EH (cell line): ENCODE measurements at places on chromosomes 6 and 20.
A peak's percentile ranks its signal among the peaks of the same experiment; 100 is the strongest.

DNA sequence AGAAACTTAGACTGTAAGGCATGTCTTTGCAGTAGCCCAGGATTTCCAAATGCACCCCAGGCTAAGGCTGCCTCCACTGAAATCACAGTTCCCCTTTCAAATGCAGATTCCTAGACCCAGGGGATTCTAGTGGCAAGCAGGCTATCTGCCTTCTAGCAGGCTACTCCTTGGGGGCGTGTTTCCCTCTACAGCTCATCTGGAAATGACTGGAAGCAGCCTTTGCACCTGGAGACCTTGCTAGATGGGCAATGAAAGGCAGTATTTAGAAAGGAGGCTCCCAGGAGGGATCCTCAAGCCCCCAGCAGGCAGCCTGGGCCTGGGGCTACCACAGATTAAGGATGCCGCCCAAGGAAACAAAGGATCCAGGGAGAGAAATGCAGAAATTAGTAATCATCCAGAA lies 26.0 kb upstream of the SYNDIG1 start:
- no peak for DNase-seq

GRCh38 chr6:111478749-111479148 lies 4.3 kb downstream of the REV3L start:
- DNase-seq = peak; percentile 73

GRCh38 chr20:64247307-64247618 lies 8.3 kb upstream of the PCMTD2 start:
- no peak for DNase-seq

GRCh38 chr20:44431502-44432234 lies 44.0 kb upstream of the TTPAL start:
- peak; percentile 16 for DNase-seq

- no peak for DNase-seq
Observed at GRCh38 chr20:2128542-2128941, 26.9 kb downstream of the STK35 start.

DNA sequence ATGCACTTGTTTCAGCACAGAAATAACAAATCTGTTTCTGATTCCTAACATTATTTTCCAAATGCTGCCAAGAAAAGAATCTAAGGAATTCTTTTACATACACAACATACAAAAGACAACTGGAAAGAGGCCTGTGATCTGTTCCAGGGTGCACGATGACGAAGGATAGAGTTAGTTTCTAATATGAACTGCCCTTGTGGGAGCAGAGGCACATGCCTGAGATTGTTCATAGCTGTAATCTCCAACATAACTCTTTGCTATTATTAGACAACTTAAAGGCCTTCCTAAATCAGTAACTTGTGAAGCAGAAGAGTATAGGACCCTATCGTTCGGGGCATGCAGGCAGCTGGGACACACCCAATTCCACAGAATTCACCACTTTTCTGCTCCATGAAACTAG lies 41.2 kb upstream of the NHSL1 start:
- DNase-seq = peak; percentile 95

GRCh38 chr6:14983599-14984518 lies 262.0 kb upstream of the JARID2 start:
- DNase-seq = no peak

GRCh38 chr6:31775184-31775583 lies 1.9 kb downstream of the VWA7 start:
- DNase-seq = no peak

DNA sequence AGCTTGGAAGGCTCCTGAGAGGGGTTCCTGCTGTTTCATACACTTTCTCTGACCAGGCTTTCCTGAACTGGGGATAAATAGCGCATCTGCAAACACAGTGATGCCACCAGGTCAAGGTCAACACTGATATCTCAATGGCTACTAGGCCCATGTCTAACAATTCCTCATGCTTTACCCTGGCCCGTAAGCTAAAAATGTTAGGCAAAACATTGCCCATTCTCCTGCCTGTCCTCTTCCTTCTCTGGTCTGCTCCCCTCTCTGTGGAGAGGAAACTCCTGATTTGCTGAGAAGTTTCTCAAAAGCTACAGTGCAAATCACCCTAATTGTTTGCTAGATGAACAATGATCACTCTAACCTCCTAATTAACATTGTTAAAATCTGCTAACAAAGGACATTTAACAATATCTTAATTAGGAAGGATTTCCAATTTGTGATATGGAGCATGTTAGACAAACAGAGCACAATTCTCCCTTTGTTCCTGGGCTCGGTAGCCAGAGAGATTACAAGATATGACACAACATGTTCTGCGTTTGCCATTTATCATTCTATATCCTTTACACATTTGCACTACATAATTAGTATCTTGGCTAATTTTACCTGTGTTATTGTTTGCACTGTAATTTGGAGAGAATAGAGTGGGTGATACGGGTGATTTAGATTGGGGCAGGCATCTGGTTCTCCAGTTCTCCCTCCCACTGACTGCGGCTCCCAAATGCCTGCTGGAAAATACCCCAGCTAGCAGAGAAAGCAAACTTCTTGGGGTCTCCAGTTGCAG lies 266.8 kb downstream of the CD83 start:
- no peak for DNase-seq

DNA sequence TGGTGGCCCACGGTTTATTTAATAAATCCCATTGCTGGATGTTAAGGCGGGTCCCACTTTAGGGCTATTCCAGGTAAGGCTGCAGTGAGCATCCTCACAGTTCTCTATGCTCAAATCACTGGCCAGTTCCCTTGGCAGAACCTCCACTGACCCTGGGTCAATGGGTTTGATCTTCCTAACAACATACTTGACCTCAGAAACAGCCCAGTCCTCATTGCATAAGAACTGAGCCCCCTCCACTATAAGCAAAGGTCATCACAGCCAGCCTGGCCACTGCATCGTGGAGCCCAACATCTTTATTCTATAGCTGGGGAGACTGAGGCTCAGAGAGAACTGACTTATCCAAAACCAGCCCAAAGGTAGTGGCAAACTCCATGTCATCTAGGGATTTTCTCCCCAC lies 4.3 kb upstream of the BPIFB1 start:
- DNase-seq = no peak

- no peak for DNase-seq
Observed at GRCh38 chr6:23696992-23697391, 429.0 kb upstream of the NRSN1 start.

DNA sequence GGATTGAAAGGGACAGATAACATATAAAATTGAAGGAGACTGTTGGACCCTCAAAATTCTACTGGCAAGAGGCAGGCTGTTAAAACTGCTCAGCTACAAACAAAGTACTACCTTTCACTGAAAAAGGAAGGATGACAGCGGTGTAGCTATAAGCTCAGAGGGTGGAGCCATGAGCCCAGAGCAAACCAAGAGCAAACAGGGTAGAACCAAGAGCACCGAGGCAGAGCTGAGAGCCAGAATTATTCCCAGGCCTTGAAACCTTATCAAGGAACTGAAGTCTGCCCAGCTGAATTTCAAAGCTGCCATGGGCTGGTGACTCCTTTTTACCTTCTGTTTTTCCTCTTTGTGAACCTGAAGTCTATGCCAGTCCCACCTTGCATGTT lies 74.7 kb upstream of the SLC4A11 start:
- DNase-seq = no peak

DNA sequence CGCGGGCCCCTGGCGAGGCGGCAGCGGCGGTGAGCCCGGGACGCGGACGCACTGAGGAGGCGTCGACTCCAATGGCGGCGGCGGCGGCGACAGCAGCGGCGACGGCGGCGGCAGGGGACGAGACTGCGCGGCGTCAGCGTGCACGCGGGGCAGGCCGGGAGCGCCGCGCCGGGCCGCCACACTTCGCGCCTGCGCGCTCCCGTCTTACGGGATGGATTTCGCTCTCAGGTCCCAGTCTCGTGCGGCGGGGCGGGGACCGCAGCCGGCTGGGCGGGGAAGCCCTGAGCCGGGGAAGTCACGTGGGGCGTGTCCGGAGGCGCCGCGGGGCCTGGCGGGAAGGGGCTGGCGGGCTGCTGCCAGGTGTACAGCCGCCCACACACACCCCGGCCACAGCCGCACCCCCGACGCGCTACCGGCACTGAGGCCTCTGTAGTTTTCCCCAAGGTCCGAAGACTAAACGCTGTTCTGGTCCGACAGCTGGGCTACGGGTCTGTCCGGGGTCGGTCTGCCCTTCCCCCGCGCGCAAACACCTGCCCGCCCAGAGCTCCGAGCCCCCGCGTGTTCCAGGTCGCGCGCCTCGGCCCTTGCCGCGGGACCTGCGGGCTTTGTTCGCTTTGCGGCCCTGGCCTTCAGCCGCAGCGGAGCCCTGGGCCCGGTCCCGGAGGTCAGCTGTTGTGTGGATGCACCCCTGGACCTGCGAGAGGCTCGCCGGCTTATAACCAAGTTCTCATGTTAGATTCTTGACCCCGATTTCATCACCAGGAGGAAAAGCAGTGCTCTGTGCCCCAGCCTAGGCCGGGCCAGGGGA lies at the start of gene YTHDF1:
Gene YTHDF1 (minus strand): TSS at position 91 of the 808 bp plus-strand sequence. CDS start 239 bp downstream, outside the sequence.
- peak; percentile 93 for DNase-seq

DNA sequence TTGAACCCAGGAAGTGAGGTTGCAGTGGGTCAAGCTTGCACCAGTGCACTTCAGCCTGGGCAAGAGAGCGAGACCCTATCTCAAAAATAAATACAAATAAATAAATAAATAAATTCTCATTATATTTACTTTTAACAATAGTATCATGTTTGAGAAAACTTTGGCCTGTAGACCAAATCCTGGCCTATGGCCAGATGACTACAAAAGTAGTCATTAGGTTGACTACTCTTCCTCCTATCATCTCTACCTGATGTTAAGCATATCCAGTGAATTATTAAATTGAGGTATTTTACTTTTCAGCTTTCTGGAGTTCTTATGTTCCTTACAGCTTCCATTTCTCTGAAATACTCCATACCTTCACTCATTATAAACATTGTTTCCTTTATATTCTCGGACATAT lies 280.6 kb downstream of the LAMA2 start:
- no peak for DNase-seq

- no peak for DNase-seq
Observed at GRCh38 chr6:167719920-167720319, 106.8 kb upstream of the AFDN start.

- no peak for DNase-seq
Observed at GRCh38 chr20:45109634-45110033, 5.3 kb downstream of the WFDC5 start.

DNA sequence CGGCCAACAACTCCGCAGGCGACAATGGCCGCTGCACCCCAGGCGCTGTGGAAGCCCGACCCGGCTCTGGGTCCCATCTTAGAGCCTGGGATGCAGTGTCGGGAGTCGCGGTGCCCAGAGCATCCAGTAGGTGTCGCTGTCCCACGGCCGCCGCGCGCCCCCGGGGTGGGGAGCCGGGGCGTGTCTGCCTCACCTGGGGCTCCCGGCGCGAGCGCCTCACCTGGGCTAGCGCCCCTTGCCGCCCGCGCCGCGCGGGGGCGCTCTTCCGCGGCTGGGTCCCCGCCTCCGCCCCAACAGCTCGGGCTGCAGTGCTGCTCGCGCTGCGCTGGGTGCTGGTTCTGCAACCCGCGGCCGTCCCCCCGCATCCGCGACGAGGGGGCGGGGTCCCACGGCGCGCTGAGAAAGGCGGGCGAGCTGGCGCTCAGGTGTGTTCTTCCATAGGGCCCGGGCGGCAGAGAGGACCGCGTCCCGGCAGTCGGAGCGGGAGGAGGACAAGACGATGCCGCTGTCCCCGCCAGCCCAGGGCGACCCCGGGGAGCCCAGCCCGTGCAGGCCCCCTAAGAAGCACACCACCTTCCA lies at the start of gene CRYBG1:
Gene CRYBG1 (plus strand): TSS at position 308 of the 579 bp plus-strand sequence. CDS start 192 bp downstream, at position 500.
- DNase-seq = peak; percentile 32

DNA sequence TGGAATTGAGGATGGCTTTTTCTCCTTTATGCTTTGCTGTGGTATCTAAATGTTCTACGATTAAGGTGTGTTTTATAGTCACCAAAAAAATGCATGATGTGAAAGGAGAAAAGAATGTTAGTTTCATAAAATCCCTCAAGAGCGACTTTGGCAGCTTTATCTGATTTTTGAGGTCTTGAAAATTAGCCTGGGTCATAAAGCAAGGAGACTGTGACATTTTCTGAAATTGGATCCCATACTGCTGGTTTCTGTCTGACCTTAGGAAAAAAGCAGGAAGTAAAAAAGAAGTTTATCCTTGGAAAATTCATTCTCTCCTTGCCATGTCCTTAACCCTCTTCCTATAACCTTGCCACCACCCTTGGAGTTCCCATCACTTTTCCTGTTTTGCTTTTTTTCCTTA lies 525.3 kb downstream of the CD83 start:
- DNase-seq = peak; percentile 37

DNA sequence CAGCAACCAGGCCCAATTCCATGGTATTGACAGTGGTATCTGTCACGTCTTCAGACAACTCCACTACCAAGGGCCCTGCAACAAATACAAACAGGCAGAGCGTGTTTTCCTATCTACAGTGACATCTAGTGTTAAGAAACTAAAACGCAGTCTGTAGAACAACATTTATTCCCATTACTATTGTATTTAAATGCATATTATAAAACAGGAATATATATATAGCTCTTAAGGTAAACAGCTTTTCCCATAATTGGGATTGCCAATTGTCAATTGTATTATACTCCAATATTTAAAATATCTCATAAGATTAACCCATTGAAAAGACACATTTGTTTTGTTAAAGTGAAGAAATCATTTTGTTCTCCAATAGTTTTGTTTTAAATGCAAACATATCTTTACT lies 97.2 kb downstream of the KIF16B start:
- DNase-seq = peak; percentile 64

- no peak for DNase-seq
Observed at GRCh38 chr6:2719093-2719455, 31.6 kb downstream of the MYLK4 start.

DNA sequence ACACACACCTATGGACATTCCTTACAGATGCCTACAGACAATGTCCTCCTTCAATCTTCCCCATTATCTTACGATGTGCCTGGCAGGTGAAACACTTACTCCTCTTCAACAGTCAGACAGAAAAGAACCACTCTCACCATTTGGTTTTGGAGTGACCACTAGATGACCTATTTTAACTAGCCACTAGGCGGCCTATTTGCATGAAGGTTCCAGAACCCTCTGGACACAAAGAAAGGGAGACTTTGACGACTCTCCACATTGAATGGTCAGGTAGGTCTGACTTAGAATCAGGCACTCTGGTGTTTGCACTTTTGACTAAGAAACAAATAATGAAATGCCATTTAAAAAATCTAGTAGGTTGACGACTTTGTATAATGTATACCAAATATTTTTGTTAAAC lies 42.0 kb downstream of the PNLDC1 start:
- DNase-seq = peak; percentile 25

- no peak for DNase-seq
Observed at GRCh38 chr6:170174771-170175643, 115.9 kb downstream of the DLL1 start.

DNA sequence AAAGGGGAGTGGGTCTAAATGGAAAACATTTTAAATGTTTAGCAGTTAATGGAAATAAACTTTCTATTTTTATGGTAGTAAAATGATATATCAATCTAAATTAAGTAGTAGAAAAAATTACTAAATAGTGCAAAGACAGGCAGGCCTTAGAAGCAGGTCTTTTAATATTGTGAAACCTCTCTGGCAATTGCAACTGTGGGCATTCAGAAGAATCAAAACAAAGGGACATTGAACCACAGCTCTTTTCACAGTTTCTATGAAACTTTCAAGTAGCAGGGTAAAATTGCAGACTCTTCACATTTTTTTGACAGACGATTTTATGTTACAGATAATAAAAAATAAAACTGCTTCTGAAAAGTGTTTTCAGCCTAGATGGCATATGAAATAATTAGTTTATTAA lies 533.7 kb downstream of the BCKDHB start:
- no peak for DNase-seq
